ENCODE measurements at places on chromosomes 2 and 18. TPM values are rescaled to one million over a fixed set of nuclear protein-coding genes. Genes with fewer than 3 reads are reported as not detected.

Gene STEAP3
- 31.4 TPM for total RNA-seq

Gene COBLL1
- total RNA-seq: 20.9 TPM

Gene ALPP
- total RNA-seq: not detected

Gene FAHD2B
- 2.7 TPM for total RNA-seq

Gene ERFE
- total RNA-seq: 2.8 TPM

Gene SLC9A4
- not detected for total RNA-seq

Data from regular cardiac myocyte (primary cell).